HCT116 (cell line): ENCODE measurements at places on chromosomes 16 and 17. TPM values are rescaled to one million over a fixed set of nuclear protein-coding genes. Genes with fewer than 3 reads are reported as not detected.
A peak's percentile ranks its signal among the peaks of the same experiment; 100 is the strongest.

- no peak for DNase-seq
Measured at GRCh38 chr17:43562679-43563599, 16.8 kb upstream of the ETV4 start.

GRCh38 chr17:39703913-39704312, 4.0 kb downstream of the ERBB2 start:
- no peak for DNase-seq

DNA sequence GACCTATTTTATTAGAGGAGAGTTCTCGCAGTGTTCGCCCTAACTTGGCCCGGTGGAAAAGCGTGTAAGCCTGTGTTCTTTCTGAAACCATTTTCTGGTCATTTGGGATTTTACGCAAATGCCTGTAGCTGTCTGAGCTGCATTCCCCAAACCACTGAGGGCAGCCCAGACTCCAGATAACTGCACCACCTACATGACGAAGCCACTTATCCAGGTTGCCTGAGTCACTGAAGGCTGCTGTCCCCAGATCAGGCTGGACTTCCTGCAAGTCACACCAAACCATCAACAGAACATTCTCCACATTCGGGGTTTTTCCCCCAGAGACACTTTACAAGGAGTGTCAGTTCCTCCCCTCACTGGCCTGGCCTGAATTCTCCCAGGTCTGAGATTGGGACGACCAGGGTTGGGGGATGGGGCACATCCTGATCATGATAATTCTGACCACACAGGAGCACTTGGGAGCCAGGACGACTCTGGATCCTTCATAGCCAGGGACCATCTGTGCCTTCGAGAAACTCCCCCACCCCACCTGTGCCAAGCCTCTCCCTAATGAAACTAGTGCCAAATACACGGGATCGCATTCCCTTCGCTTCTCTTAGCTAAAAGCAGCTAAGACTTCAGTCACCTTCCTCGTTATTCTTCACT, 2.3 kb downstream of the RPRML start:
- DNase-seq: no peak

- DNase-seq: no peak
Measured at GRCh38 chr17:39543176-39543575, 64.5 kb downstream of the NEUROD2 start.

DNA sequence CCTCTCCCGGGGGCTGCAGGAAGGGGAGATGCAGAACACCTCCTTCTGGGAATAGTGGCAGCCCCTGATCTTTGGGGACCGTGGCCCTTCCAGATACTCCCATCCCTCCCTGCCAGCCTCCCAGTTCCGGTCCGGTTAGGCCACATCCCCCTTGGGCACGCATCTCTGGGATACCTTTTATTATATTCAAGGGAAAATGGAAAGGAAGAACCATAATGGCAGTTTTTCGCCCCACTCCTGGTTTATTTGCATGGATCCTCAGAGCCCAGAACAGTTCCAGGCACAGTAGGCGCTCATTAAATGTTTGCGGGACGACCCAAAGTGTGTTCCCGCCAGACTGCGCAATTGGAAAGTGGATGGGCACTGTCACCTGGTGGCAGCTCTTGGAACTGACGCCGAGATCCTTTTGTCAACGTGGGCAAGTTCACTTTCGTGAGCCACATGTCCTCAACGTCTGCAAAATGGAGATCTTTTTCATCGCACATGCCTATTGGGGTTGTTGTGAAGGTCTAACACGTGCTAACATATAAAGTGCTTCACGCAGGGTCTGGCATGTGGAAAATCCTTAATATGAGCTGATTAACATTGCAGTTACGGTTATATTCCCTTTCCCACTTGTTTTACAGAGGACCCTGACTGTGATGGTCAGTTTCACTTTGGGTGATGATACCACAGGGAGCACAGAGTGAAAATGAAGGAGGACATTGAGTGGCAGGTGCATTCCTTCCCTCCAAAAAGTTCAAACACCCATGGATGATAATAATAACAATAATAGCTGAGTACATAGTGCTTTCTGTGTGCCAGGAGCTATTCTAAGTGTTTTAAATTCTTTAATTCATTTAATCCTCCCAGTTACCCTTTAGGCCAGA, 1.7 kb upstream of the GPRC5B start:
- peak; percentile 72 for DNase-seq

GRCh38 chr17:28615260-28615940, 1.4 kb upstream of the RSKR start:
- DNase-seq: no peak

DNA sequence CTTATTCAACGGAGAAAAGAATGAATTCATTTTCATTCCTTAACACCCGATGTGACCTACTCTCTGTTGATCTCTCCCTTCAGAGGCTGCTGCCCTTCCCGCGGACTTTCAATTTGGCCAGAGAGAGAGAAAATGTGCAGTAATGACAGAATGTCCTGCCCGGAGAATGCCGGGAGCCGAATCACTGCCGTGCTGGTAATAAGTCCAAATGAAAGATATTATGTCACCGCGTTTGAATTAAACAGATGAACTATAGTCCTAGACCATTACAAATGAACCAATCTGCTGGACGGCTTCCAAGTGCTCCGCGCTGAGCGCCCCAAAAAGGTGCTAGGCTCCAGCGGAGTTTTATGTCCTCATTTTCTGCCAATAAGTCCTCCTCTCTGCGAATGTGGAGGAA, 14.7 kb upstream of the C16orf82 start:
- DNase-seq: no peak

GRCh38 chr16:5616841-5617240, 519.2 kb upstream of the EEF2KMT start:
- DNase-seq: no peak

GRCh38 chr16:7025616-7026190, 306.9 kb upstream of the RBFOX1 start:
- no peak for DNase-seq

DNA sequence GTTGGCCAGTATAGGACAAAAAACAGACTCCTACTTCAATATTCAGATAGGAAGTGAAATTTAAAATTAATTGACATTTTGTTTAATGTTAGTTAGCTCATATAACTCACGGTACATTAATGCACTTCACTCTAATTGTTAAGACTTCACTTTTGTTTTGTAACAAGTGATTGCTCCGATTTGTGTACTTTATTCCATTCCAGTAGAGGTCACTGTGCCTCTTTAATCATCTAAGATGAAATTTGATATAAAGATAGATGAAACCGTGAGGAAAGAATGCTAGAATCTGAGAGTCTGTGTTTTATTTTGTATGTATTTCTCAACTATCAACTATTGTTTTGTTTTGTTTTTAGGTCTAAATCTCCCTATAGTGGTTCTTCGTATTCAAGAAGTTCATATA, 29.0 kb downstream of the RBBP6 start:
- no peak for DNase-seq

- DNase-seq: no peak
Measured at GRCh38 chr17:66944351-66945146, 20.0 kb upstream of the CACNG4 start.

DNA sequence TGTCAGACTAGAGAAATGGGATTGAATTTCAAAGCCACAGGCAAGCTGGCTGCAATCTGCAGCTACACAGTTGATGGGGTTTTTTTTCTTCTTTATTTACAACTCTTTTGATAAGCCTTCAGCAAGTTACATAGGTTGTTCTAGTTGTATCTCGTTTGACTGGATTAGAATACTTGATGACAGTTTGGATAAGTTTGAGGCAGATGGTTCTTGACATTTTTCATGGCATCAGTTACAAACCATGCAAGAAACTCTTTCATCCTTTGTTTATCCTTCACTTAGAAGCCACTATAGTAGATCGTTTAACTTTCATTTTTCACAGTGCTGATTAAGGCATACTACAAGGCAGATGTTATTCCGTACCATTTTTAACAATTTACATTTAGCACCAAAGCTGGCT, 238.9 kb downstream of the TOX3 start:
- DNase-seq: no peak

Gene KRTAP2-1
- total RNA-seq: not detected

Gene SPNS3
- total RNA-seq: 0.37 TPM

Gene CDRT15
- total RNA-seq: not detected

Gene OR1A1
- total RNA-seq: not detected

Gene PRSS22
- 20.2 TPM for total RNA-seq

Gene KRT33B
- not detected for total RNA-seq

Gene KRTAP16-1
- total RNA-seq: not detected

Gene PNPO
- total RNA-seq: 74.9 TPM

Gene BICDL2
- 21.3 TPM for total RNA-seq

Gene EPOP
- 37.9 TPM for total RNA-seq
